NCI-H2107 (cell line): ENCODE measurements at places on chromosomes 16 and 17.

- no peak for DNase-seq
Measured at GRCh38 chr16:88859381-88860091, 2.6 kb downstream of the TRAPPC2L start.

DNA sequence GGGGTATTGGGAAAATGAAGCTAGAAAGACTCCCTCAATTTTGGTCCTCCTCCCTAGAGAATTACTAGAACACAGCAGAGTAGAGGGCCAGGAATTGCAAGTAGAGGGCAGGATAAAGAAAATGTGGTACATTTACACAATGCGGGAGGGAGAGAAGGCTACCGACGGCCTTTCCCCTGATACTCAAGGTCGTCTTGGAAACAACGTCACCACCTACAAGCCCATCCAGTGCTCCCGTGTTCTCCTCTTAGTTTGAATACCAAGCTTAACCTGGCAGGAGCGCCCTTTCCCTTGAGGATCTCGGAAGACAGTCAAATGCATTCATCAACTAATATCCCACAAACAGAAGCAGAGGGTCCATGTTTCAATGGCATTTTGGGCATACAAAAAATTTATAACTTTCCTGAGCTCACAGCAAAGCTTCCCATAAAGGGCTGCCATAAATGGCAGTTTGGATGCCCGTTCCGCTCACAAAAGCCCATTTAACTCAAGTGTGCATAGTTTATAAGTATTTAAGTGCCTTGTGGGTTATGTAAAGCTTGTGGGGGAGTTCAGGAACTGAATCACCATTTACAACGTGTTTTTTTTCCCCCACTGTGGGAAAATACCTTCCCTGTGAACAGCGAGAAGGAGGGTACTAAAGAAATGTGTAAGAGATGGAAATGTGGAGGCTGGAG, 414.6 kb downstream of the SLC39A11 start:
- no peak for DNase-seq

DNA sequence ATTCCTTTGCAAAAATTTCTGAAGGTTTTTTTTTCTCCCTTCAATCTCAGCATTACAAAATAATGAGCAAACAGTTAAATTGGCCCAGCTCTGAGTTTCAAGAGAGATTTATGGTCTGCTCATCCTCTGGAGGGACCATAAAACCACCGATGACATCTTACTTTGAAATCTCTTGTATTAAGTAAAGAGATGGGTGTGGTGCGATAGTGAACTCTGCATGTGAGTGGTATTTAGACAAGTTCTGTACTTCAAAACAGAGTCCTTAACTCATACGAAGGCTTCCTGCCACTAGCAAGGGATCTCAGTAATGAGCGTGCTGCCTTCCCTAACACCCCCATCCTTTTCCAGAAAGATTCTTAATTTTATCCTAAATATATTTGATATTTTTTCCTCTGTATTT, 2.1 kb downstream of the FAM20A start:
- DNase-seq = no peak

DNA sequence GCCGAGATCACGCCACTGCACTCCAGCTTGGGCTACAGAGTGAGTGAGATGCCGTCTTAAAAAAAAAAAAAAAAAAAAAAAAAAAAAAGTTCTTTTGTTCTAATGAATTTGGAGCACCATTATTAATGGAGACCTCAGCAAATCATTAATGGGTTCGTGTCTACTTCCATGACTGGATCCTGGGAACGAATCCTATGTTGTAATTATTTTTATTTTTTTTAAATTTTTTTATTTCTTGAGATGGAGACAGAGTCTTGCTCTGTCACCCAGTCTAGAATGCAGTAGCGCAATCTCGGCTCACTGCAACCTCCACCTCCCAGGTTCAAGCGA, 30.7 kb downstream of the SPOP start:
- DNase-seq = no peak

DNA sequence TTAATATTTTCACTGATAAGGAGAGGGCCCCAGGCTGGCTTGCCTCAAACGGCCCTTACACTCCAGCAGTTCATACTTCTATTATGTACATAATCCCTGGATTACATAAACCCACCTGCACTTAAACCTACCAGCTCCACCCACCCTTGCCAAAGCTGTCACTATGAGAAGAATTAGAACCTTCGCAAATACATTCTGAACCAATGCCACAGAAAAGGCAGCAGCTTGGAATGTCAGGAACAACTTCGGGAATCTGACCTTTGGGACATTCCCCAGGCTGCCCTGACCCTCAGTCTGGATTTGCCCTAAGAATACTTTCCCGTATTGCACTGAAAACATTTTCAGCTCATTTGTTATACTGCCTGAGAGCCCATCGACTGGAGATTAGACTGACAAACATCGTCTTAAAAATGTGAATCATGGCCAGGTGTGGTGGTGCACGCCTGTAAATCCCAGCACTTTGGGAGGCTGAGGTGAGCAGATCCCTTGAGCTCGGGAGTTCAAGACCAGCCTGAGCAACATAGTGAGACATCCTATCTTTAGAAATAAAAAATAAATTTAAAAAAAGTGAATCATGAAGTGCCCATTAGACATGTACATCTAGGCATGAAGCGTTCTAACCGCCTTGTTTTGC, 21.0 kb upstream of the SEC14L1 start:
- DNase-seq = no peak

DNA sequence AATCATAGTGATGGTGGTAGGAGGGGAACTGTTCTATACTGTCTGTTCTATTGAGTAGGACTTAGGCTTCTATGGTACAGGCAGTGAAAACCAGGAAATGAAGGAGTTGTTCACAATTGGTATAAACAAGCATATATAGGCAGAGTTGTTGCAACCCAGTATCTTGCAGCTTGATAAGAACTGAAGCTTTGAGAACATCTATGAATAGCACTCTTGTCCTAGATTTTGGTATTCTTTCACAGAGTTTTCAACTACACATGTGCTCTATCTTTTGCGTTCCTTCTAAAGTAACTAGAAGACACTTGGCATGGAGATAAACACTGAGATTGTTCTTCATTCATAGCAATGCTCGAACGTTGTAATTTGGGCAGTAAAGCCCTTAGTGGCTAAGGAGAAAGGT, 91.8 kb downstream of the KCNJ2 start:
- DNase-seq = no peak

GRCh38 chr17:4554997-4555799, at the start of gene MYBBP1A:
Gene MYBBP1A (minus strand): TSS chr17:4555384. CDS start chr17:4555324, 60 bp downstream.
- DNase-seq = peak; percentile 84

DNA sequence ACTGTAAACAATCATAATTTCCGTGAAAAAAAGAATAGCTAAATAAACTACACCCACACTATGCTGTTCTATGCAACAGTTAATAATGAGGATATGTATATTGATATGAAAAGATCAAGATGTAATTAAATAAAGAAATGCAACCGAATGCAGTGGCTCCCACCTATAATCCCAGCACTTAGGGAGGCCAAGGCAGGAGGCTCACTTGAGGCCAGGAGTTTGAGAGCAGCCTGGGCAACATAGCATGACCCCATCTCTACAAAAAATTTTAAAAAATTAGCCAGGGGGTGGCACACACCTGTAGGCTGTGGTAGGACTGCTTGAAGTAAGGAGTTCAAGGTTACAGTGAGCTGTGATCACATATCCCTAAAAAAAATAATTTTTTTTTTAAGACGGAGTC, 14.9 kb downstream of the CENPV start:
- DNase-seq = no peak

DNA sequence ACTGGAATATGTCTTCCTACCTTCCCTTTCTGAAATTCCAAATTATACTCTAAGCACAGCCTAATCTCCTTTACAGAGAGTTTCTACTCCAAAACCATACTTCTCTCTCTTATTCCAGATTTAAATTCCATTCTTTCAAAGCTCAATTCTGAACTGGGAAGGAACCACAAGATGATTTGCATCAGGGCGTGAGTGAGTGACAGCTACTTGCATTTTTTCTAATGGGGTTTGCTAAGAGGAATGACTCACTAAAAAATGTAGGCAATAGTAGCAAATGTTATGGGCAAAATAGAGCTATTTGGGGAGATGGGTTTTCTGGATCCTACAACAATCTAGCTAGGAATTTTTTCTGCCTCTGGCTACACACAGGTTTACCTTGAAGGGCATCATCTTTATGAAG, 244.6 kb upstream of the PSMD7 start:
- no peak for DNase-seq

- DNase-seq = no peak
Measured at GRCh38 chr17:65742403-65743307, 181.2 kb upstream of the AXIN2 start.

GRCh38 chr17:79836510-79836971, 2.7 kb downstream of the CBX4 start:
- DNase-seq = no peak

GRCh38 chr17:61484174-61484573, 32.0 kb downstream of the TBX4 start:
- no peak for DNase-seq

- DNase-seq = peak; percentile 30
Measured at GRCh38 chr17:29115961-29116803, 64.0 kb downstream of the MYO18A start.

DNA sequence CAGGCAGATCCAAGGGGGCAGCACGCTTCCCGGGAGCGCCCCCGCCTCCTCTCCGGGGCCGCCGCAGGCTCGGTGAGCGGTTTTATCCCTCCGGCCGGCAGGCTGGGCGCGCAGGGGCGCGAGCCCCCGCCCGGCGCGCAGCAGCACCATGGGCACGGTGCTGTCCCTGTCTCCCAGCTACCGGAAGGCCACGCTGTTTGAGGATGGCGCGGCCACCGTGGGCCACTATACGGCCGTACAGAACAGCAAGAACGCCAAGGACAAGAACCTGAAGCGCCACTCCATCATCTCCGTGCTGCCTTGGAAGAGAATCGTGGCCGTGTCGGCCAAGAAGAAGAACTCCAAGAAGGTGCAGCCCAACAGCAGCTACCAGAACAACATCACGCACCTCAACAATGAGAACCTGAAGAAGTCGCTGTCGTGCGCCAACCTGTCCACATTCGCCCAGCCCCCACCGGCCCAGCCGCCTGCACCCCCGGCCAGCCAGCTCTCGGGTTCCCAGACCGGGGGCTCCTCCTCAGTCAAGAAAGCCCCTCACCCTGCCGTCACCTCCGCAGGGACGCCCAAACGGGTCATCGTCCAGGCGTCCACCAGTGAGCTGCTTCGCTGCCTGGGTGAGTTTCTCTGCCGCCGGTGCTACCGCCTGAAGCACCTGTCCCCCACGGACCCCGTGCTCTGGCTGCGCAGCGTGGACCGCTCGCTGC, 832 bp downstream of the CDK5R1 start:
- DNase-seq = no peak

DNA sequence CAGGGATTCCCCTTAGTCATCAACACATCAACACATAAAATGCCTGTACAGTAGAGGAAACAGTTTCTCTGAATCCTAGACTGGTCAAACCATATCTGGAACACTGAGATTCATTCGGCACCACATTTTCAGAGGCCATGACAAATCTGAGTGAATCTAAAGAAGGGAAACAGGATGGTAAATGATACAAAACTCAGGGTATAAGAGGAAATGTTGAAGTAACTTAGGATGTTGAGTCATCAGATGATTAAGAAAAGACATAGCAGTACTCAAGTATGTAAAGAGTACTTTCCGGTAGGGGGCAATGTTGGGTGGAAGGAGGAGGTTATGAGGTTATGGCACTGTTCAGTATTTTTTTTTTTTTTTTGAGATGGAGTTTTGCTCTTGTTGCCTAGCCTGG, 358.5 kb upstream of the PMFBP1 start:
- no peak for DNase-seq

GRCh38 chr17:61996916-61997605, 68.0 kb downstream of the MED13 start:
- DNase-seq = no peak

DNA sequence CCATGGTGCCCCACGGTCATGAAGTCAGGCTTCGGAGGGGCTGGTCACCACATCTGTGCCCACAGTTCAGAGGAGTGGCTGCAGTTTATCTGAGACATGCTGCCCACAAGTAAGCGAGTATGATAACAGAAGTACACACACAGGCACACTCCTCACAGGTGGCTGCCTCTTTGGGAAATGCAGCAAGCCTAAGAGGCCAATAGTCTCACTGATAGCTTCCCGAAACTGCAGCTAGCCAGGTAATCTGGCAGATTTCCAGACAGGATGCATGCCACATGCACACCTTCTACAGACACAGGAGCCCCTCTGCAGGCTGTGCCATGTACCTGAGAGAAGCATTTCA, 12.6 kb upstream of the GFOD2 start:
- no peak for DNase-seq

GRCh38 chr17:65314212-65314611, 177.0 kb downstream of the RGS9 start:
- DNase-seq = no peak

GRCh38 chr16:57152096-57153093, 33.4 kb downstream of the PSME3IP1 start:
- no peak for DNase-seq

- no peak for DNase-seq
Measured at GRCh38 chr17:7873051-7873450, 15.2 kb downstream of the CYB5D1 start.

GRCh38 chr17:44992242-44992939, 24.3 kb upstream of the C1QL1 start:
- no peak for DNase-seq

DNA sequence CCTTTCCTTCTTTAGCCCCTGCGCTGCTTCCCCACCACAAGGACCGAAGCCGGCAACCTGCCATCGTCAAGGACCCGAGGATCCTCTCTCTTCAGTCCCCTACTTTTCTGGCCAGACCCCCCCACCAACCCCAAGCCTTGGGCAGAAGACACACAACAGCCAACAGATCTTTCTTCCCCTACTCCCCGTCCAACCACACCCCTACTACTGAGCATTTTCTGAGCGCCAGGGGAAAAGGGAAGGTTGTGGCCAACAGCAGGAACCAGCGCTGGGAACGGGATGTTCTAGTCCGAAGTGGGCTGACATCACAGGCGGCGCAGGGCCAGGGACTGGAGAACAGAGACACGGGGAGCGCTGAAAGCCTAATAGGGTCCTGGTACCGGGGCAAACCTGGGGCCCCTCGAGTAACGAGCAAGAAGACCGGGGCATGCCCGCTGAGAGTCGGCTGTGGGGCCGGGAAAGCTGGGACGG, 528 bp downstream of the PER1 start:
- DNase-seq = no peak

GRCh38 chr17:36149296-36149820, 27.1 kb downstream of the TBC1D3B start:
- no peak for DNase-seq

GRCh38 chr17:1726626-1727257, 2.2 kb downstream of the WDR81 start:
- no peak for DNase-seq

- DNase-seq = no peak
Measured at GRCh38 chr17:17957584-17957916, 14.7 kb downstream of the TOM1L2 start.

GRCh38 chr17:64096037-64096436, 33.9 kb downstream of the ERN1 start:
- no peak for DNase-seq

DNA sequence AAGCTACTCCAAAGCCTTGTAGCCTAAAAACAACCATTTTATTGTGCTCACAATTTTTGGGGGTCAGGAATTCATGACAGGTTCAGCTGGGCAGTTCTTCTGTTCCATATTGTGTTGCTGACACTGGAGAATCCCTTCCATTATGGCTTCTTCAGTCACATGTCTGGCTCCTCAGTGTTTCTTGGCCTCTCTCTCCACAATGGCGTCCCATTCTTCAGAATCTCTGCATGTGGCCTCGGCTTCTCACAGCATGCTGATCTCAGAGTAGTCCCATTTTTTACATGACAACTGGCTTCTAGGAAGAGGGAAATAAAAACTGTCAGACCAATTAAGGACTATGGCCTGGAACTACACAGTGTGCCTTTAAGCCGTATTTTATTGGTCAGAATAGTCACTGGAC, 49.7 kb downstream of the NF1 start:
- DNase-seq = no peak

- no peak for DNase-seq
Measured at GRCh38 chr17:73105431-73105830, 12.9 kb upstream of the SLC39A11 start.

GRCh38 chr16:8505327-8505991, 84.9 kb downstream of the TMEM114 start:
- DNase-seq = no peak
